ENCODE measurements at places on chromosomes 7 and 10.

- DNase-seq = no peak
These were observed 1079.6 kb upstream of the C7orf33 start for GRCh38 chr7:147510923-147511322.

GRCh38 chr10:48526011-48526821 is 78.7 kb downstream of the ARHGAP22 start:
- DNase-seq = no peak

- peak; percentile 46 for DNase-seq
These were observed 149.5 kb downstream of the ARID5B start for GRCh38 chr10:62050893-62051433.

DNA sequence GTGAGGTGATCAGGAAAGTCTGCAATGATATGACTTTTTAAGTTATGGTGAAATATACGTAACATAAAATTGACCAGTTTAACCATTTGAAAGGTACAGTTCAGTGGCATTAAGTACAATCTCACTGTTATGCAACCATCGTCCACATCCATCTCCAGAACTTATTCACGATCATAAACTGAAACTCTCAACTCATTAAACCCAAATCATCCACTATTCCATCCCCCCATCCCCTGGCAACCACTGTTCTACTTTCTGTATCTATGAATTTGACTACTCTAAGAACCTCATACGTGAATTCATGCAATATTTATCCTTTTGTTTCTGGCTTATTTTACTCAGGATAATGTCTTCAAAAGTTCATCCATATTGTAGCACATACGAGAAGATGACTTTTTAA is 48.4 kb downstream of the TFAM start:
- DNase-seq = no peak

GRCh38 chr7:311796-312195 is 21.8 kb downstream of the FOXL3 start:
- DNase-seq = no peak

DNA sequence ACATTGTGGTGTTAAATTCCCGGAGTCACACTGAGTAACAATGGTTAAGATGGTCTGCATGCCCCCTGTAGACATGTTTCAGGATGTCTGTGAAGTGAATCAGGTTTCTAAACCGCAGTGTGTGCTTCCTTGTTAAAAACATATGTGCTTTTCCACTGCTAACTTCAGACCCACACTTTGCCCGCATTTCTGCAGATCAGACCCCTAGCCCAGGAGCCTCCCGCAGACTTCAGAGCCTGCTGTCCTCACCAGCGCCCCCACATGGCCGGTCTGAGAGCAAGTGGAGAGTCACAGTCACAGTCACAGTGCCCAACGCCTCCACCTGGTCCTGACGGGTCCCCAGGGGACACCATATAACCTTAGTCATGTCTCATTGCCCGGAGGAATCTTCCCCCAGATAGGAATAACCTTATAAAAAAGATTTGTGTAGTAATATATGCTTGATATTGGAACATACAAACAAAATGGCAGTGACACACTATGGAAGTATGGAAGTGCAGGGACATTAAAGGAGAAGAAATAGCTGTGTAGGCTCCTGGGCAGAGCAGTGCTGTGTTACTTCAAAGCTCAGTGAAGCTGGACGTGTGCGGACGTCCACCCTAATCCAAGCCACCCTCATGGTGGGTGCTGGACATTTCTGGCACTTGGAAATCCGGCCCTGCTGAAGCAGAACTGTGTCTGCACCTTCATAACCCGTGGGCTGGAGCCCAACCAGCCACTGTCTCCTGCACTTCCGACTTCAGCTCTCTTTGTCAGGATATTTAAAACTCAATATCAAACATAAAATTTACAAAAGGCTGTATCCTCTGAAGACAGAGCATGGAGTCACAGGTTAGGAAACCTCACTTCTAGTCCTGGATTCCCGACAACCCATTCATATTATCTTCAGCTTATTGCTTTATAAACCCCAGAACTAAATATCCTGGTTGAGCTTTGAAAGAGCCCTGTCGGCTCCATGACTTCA is 29.0 kb downstream of the GSTO2 start:
- DNase-seq = peak; percentile 24

DNA sequence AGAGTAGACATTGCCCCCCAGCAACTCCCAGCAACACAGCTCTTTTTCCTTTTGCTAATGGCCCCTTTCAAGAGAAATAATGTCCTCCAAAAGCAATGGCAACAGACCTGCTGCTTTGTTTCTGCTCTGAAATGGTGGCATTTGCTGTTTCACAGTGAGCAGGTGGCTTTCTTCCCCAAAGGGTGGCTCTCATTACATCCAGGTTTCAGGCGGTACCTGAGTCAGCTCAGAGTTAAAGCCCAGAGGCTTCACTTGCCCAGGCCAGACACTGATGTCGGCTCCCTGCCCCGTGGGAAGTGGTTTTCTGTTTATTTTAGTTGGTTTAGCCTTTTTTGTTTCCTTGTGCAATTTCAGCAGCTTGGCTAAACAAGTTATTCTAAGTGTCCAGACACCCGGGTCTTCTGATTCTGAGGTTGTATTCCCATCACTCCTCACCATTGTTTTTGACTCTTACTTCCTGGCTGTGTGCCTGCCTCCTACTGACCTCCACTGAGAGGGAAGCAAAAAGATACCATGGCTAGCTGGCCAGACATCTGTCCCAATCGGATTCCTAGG is 7.8 kb upstream of the ATOH7 start:
- no peak for DNase-seq

DNA sequence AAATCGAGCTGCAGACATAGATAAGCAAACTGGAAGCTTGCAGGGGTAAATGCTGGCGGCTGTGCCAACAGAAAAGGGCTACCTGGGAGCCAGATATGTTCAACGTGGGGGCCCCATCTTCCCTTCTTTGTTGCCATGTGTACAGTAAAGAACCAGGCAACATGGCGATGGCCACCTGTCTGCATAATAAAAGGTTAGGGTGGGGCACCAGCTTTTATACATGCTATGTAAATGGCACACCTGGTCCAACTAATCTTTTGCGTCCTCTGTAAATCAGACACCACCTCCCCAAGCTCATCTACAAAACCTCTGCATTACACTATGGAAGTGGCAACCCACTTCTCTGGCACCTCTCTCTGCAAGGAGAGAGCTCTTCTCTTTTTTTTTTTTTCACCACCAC is 13.9 kb downstream of the BUD31 start:
- no peak for DNase-seq

- no peak for DNase-seq
These were observed 9.1 kb upstream of the IDI2 start for GRCh38 chr10:1034758-1035157.

DNA sequence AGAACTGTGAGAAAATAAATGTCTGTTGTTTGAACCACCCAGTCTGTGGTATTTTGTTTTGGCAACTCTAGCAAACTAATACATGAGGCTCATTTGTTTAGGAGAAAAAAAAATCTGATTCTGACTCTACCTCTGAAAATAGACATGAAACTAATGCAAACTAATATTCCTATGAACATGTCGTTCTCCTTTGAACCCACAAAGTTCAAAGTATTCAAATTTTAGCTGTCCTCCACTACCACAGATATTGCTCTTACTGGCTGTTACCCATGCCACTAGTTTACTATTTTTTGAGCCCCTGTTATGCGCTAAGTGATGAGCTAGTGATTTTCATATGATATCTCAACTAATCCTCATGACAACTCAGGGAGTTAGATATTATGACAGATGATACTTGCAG is 58.8 kb upstream of the ZNF804B start:
- no peak for DNase-seq

DNA sequence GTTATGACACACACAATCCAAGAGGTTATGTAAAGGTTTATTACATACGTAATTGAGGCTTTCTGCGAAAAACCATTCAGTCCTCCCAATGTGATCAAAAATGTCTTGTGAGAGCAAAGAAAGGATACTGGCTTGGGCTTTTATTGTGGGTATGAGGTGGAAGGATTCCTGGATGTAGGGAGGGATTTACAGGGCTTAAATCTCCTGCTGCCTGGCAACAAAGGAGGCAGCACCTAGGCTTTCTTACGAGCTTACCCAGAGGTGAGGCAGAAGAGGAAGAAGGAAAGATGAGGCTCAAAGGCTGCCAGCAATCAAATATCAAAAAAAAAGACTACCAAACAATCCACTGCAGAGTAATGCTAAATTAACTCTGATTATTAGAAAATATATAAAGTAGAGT is 1149.5 kb upstream of the POT1 start:
- DNase-seq = no peak

- no peak for DNase-seq
These were observed 18.0 kb downstream of the SPAG6 start for GRCh38 chr10:22363305-22363704.

GRCh38 chr7:55569269-55569663 is 3.0 kb downstream of the VOPP1 start:
- DNase-seq = no peak

GRCh38 chr7:121485467-121486243 is 89.5 kb upstream of the FAM3C start:
- DNase-seq = no peak

DNA sequence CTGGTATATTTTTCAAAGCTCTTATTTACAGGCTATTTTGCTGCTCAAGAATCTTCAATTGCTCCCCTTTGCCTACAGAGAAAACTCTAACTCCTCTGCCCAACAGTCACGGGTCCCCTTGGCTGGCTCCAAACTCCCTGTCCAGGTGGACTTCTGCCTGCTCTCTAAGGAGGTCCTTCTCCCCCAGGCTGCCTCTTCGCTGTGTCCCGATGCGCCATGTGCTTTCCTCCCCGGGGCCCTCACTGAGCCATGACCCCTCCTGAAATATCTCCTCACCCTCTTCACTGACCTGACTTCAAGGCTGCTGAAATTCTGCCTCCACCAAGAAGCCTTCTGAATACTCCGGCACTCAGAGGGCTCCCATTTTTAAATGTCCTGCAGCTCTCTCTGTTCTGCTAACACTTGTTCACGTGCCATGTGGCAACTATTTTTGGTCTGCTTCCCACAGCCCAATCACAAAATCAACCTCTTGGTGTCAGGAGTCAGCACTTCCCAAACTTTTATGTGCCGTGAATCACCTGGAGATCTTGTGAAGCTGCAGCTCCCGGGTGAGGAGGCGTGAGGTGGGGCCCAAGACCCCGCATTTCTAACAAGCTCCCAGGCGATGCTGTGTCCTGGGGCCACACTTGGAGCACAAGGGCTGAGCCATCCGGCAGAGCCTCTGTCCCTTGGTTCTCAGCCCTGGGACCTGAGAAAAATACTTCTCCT is 85.7 kb upstream of the COL13A1 start:
- DNase-seq = no peak

DNA sequence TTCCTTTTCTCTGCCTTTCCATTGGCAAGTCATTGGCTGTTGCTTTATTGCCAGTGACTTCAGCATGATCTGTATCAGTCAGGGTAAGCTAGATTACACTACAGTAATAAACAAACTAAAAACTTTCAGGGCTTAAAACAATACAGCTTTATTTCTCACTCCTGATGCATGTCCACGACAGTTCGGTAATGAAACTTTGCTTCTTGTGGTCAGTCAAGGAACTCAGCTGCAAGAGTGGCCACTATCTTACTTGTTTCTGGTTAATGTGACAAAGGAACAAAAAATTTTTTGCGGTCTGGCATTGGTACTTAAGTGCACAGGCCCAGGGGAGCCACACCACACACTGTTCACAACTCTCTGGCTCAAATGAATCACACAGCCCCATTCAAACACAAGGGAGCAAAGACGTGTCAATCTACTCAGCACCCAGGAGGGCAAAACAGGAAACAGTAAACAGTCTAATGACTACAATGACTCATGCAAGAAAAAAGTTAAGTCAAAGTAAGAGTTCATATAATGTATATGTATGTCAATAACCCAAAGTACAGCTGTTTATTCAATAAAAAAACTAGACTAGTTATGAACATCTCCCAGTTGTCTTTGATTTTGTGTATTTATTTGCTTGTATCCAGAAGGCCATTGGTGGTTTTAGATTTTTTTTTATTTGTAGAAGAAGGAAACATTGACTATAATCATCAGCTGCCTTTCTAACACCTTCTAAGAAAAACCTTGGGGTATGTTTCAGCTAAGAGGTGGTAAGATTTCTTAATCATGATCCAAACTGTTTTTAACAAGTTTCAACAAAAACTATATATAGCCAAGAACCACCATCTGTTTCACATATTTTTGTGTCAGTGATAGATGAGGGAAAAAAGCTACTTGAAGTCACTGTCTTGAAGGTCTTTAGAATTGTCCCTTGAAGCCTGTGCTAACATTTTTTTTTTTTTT is 134.4 kb upstream of the FAM3C start:
- DNase-seq = peak; percentile 36

- DNase-seq = no peak
These were observed 29.7 kb upstream of the HSPA12A start for GRCh38 chr10:116771959-116772585.

GRCh38 chr7:120272701-120273475 is at the start of gene KCND2:
Gene KCND2 (plus strand): TSS chr7:120273175.
- DNase-seq = no peak

GRCh38 chr10:127526161-127526560 is 22.9 kb upstream of the NPS start:
- DNase-seq = no peak

GRCh38 chr10:600234-600633 is 89.2 kb downstream of the DIP2C start:
- DNase-seq = no peak

GRCh38 chr7:43353902-43354301 is 229.0 kb upstream of the STK17A start:
- no peak for DNase-seq

GRCh38 chr7:99551767-99552463 is at the start of gene FAM200A:
Gene FAM200A (minus strand): TSS chr7:99552114. CDS start chr7:99548407, 3,707 bp downstream.
- DNase-seq = peak; percentile 76

DNA sequence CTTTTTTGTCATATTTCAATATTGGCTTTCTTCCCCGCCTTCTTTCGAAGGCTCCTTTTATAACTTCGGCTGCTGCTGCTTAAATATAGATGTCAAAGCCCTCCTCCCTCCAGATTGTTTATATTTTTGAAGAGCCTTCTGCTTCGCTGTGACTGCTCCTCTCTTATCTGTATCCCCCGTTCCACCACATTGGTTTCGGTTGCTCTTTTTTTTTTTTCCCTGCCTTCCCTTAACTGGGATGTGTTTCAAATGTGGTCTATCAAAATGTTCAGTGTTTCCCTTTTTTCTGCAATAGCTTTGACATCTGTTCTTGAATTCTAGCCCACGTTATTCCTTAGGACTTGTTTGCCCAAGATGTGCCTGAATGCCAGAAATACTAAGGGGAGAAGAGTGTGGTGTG is 96.4 kb downstream of the CUX1 start:
- no peak for DNase-seq

DNA sequence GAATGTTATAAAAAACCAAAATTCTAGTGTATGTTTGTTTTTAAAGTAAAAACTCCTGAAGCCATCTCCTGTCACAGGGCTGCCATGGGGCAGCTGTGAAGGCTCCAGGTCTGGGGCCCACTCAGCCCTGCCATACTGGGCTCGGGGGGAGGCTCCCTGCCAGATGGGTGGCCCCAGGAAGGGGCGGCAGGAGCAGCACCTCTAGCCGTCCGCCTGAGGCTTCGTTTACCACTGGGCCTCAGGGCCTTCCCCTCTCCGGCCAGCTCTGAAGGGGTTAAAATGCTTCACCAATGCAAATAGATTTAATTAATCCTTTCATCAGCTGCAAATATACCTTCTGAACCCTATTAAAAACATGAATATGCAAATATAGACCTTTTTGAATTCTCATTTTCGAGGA is 139.0 kb downstream of the ELFN1 start:
- no peak for DNase-seq

- no peak for DNase-seq
These were observed 599.6 kb downstream of the INHBA start for GRCh38 chr7:41103331-41103730.
